ENCODE measurements at places on chromosomes 11 and 22.

DNA sequence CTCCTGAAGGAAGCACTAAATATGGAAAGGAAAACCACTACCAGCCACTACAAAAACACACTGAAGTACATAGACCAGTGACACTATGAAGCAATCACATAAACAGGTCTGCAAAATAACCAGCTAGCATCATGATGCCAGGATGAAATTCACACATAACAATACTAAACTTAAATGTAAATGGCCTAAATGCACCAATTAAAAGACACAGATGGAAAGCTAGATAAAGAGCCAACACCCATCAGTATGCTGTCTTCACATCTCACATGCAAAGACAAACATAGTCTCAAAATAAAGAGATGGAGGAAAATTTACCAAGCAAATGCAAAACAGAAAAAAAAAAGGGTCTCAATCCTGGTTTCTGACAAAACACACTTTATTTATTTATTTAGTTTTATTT, 171.7 kb downstream of the TTC28 start:
- no peaks in the 10 kb centered on the region for H3K4me1 ChIP-seq
- H3K27me3 ChIP-seq, result no peaks in the 10 kb centered on the region
- H3K36me3 ChIP-seq, result no peaks in the 10 kb centered on the region
- no peak for DNase-seq

DNA sequence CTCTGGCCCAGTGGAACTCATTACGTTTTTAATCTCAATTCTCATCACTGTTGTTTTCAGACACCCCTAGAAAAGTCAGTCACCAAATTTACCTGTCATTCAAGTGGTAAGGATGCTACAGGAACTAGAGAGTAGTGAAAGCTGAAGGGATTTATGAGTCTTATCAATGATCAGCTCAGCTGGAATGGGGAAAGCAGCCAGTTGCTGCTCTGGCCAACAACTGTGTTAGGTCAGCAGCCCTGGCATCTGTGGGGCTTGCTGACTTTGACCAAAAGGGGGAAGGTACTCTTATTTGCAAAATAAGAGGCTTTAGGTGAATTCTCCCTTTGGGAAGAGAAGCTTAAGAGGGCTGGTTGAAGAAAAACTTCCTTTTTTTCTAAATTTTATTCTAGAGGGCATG, 76.2 kb upstream of the HORMAD2 start:
- H3K27ac ChIP-seq, result no peak overlapping the region
- DNase-seq, result peak; percentile 29
- H3K36me3 ChIP-seq, result peaks cover 23% of the 10 kb centered on the region
- H3K27me3 ChIP-seq, result no peaks in the 10 kb centered on the region

- DNase-seq, result peak; percentile 45
- peak overlapping the region; percentile 24 for H3K4me3 ChIP-seq
- no peak overlapping the region for H3K27ac ChIP-seq
Measured at GRCh38 chr11:35927682-35928081, 16.2 kb upstream of the LDLRAD3 start.

DNA sequence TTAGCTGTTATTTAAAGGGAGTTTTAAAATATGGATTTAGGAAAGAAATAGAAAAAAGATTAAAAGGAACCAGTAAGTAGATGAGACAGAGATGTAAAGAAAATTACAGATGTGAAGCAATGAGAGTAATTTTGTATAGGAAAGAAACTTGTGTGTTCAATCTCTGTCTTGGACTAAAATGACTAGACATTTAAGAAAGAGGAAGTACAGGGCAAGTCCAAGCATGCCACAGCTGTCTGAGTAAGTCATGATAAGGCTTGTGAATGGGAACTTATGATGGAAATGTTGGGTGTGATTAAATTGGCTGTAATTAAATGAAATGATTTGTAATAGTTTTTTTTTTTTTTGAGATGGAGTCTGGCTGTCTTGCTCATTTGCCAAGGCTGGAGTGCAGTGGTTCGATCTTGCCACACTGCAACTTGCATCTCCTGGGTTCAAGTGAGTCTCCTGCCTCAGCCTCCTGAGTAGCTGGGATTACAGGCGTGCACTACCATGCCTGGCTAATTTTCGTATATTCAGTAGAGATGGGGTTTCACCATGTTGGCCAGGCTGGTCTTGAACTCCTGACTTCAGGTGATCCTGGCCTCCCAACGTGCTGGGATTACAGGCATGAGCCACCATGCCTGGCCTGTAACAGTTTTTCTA, 5.9 kb upstream of the ACY3 start:
- H3K4me3 ChIP-seq, result no peak overlapping the region
- H3K27me3 ChIP-seq, result peaks cover 14% of the 10 kb centered on the region
- no peak for DNase-seq
- no peak overlapping the region for H3K27ac ChIP-seq
- no peaks in the 10 kb centered on the region for H3K36me3 ChIP-seq

GRCh38 chr22:44956840-44957767, 52.7 kb downstream of the PHF21B start:
- no peak overlapping the region for H3K27ac ChIP-seq
- H3K4me1 ChIP-seq, result no peaks in the 10 kb centered on the region
- H3K36me3 ChIP-seq, result no peaks in the 10 kb centered on the region
- peaks cover 61% of the 10 kb centered on the region for H3K27me3 ChIP-seq
- H3K4me3 ChIP-seq, result no peak overlapping the region
- DNase-seq, result peak; percentile 22
